Naive thymus-derived CD8-positive, alpha-beta T cell (primary cell): ENCODE measurements at places on chromosomes 2 and 18. TPM values are rescaled to one million over a fixed set of nuclear protein-coding genes. Genes with fewer than 3 reads are reported as not detected.
A peak's percentile ranks its signal among the peaks of the same experiment; 100 is the strongest.

DNA sequence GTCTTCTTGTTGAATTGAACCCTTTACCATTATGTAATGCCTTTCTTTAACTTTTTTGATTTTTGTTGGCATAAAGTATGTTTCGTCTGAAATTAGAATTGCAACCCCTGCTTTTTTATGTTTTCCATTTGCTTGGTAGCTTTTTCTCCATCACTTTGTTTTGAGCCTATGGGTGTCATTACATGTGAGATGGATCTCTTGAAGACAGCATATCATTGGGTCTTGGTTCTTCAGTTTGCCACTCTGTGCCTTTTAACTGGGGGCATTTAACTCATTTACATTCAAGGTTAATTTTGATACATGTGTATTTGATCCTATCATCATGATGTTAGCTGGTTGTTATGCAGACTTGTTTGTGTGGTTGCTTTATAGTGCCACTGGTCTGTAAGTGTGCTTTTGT, 489.4 kb upstream of the TNP1 start:
- peaks cover 31% of the 10 kb centered on the region for H3K36me3 ChIP-seq
- no peak overlapping the region for H3K4me3 ChIP-seq
- no peaks in the 10 kb centered on the region for H3K27me3 ChIP-seq
- DNase-seq = no peak
- no peaks in the 10 kb centered on the region for H3K4me1 ChIP-seq

Gene LAMA3
- total RNA-seq = not detected

DNA sequence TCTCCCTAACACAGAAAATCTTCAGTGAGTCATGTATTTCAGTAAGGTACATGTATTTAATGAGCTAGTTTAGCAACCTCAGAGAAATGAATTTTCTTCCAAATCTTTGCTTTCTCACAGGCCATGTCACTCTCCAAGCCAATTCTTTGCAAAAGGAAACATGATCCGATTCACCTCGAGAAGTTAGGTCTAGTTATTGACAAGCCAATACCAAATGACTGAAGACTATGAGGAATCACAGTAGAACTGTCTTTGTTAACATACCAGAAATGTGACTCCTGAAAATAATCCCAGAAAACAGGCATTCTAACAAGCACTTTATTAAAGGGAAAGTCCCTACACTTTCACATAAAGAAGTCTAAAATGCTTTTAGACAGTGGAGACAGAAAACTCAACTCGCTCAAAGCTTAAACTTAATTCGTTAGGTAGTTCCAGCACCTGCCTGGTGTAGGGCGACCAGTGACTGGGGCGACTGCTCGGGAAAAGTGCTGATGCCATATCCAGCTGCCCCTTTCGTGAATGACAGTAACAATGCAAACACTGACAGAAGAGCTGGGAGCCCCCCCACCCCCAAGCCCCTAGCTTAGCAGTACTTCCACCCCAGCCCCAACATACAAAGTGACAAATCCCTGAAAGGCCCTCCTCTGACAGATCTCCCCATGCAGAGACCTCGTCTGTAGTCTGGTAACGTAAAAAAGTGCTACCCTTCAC, 1.8 kb downstream of the MEMO1 start:
- H3K36me3 ChIP-seq = no peaks in the 10 kb centered on the region
- peaks cover 62% of the 10 kb centered on the region for H3K4me1 ChIP-seq
- DNase-seq = peak; percentile 9
- peak overlapping the region; percentile 91 for H3K4me3 ChIP-seq
- H3K27ac ChIP-seq = peak overlapping the region; percentile 84

- no peak overlapping the region for H3K4me3 ChIP-seq
- peaks cover 6% of the 10 kb centered on the region for H3K36me3 ChIP-seq
- peaks cover 22% of the 10 kb centered on the region for H3K4me1 ChIP-seq
- peak; percentile 25 for DNase-seq
- H3K27ac ChIP-seq = peak overlapping the region; percentile 67
These were observed 149.1 kb downstream of the RHBDD1 start for GRCh38 chr2:226984750-226985582.

DNA sequence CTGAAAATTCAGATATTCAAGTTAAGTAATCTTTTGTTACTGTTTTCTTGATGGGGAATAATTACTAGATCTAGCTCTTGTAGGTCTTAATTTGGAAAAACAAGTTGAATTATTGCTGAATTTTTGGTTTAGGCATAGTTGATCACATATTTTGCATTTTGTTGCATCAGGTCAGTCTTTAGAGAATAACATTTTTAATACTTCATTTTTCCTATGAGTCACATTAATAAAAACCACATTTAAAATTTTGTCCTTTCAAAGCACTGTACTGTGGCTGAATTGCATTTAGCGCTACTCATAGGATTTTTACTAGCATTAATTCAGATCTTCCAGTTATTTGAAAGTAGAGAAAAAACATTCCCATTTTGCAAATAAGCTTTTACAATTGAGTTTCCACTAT, 23.2 kb downstream of the MAP4K4 start:
- H3K36me3 ChIP-seq = no peaks in the 10 kb centered on the region
- no peaks in the 10 kb centered on the region for H3K27me3 ChIP-seq
- DNase-seq = no peak
- peak overlapping the region; percentile 6 for H3K4me3 ChIP-seq

DNA sequence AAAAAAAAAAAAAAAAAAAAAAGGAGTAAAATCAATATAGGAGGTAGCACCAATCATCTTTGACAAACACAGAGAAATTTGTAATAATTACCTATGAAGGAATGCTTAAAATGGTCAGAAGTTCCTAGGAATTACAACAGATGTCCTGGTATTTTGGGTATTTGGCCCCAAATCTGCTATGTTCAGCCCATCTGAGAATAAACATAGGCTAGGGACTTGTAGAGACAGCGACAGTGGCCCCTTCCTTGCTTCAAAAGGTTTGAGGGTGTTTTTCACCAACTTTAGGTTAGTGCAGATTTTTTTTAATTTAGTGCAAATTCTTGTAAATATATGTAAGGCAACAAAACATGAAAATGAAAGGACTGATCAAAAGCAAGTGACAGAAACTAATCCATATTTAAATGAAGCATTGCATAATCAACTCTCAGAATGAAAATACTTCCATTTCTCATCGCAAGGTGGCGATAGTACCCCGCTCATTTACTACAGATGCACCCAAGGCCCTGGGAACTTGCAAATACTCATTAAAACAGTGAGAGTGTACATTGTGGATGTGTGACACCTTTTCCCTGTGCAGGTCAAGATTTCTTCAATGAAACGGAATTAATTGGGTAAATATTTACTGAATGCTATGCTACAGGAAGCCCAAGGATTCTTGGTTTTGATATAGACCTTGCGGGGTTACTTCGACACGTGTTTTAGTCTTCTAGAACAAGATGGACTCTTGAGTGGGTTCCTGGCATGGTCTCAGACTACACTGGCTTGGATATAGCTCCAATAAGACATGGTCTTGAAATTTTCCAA, 44.6 kb downstream of the FAM124B start:
- no peak overlapping the region for H3K27ac ChIP-seq
- peak; percentile 41 for DNase-seq
- H3K27me3 ChIP-seq = peaks cover 8% of the 10 kb centered on the region
- H3K36me3 ChIP-seq = no peaks in the 10 kb centered on the region
- H3K4me1 ChIP-seq = no peaks in the 10 kb centered on the region

DNA sequence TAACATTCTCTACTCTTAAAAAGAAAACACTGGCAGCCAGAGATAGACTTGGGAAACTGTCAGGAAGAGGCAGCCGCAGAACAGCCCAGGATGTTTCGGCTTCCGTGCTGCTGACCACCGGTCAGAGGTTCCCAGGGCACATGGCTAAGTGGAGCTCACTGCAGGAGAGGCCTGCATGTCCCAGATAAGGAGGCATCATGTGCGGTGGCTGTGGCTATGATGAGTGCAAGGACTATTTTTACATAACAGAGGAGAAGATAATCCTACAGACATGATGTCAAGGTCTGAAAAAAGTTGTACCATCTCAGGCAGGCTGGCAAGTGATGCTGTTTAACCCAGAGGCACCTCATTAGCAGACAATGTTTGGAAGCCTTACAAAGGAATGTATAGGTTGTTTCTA, 252.3 kb downstream of the CYRIA start:
- no peak overlapping the region for H3K27ac ChIP-seq
- no peaks in the 10 kb centered on the region for H3K27me3 ChIP-seq
- H3K36me3 ChIP-seq = no peaks in the 10 kb centered on the region
- H3K4me1 ChIP-seq = no peaks in the 10 kb centered on the region
- no peak overlapping the region for H3K4me3 ChIP-seq

Gene KLHL41
- total RNA-seq = not detected

Gene SLC9A2
- total RNA-seq = not detected

Gene GREB1
- 1.1 TPM for total RNA-seq

Gene BBS5
- total RNA-seq = 2.4 TPM
